Hematopoietic multipotent progenitor cell treated with erythropoietin and hydrocortisone succinate and interleukin-3 and kit ligand, for 17 days (in vitro differentiated cells): ENCODE measurements at places on chromosomes 12 and 14.
A peak's percentile ranks its signal among the peaks of the same experiment; 100 is the strongest.

- no peak for DNase-seq
Observed at GRCh38 chr14:53032161-53032803, 81.4 kb upstream of the FERMT2 start.

DNA sequence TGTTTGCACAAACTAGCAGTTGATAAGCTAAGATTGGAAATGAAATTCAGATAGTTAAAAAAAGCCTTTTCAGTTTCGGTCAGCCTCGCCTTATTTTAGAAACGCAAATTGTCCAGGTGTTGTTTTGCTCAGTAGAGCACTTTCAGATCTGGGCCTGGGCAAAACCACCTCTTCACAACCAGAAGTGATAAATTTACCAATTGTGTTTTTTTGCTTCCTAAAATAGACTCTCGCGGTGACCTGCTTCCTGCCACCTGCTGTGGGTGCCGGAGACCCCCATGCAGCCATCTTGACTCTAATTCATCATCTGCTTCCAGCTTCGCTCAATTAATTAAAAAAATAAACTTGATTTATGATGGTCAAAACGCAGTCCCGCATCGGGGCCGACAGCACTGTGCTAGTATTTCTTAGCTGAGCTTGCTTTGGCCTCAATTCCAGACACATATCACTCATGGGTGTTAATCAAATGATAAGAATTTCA, 335.6 kb downstream of the TMEM121 start:
- no peak for DNase-seq

DNA sequence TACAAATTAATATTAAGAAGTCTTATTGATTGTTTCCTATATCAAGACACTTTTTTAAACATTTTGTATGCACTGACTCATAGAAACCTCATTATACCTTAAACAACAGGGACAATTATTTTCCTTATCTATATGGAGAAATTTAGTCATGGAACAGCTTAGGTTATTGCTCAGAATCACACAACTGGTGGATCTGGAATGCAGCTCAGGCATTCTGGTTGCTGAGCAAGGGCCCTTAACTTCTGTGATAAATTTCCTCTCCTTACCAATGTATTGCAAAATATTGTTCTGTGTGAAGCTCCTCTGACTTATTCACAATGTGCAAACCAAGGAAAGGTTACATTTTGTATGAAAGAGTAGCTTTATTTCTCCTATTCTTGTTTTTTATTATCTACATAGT, 817.8 kb downstream of the LRFN5 start:
- DNase-seq: no peak

- no peak for DNase-seq
Observed at GRCh38 chr12:48980953-48981756, 3.0 kb downstream of the WNT1 start.

GRCh38 chr12:87216436-87216835, 812.8 kb downstream of the C12orf50 start:
- DNase-seq: no peak

DNA sequence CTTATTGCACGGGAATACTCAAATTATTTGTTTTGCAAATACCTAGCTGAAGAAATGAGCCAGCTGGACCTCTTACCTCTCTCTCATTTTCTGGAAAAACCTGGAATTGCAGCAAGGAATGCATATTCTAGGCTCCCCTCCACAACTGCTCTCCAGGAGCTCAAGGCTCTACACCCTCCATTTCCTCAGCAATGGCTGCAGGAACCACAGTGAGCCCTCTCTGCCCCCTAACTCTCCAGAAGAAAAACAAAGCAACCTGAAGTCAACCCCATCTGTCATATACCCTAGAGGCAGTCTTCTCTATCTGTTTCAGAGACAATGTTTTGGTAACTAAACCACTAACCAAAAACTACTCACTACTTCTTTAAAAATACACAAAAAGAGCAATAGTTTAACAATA, 221.6 kb downstream of the SLC25A21 start:
- no peak for DNase-seq

DNA sequence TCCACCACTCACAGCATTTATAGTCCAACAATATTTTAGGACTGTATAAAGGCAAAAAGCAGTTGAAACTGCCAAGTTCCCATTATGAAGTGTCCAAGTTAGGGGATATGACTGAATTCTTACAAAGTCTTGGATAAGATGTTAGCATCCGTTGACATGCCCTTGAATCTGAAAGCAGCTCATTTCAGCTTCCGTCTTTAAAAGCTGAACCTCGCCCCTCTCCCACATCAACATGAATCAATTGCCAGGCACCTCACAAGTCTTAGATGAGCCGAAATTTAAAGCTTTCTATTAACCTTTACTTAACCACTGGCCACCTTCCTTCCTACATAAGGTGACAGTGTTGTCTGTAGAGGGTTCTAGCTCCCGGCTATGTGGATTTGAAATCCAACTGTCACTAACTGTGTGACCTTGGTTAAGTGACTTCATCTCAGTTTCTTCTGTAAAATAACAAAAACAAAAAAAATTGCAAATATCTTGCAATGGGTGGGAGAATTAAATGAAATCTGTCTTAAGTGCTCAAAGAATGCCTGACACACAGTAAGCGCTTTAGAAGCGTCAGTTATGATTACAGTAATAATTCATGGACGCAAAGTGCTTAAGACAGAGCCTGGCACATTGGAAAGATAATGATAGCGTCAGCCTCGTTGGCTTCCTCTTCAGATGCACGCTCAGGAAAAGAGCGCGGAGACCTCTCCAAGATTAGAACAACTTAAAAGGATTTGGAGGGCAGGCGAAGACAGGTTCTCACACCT, 1.2 kb downstream of the PPP1CC start:
- DNase-seq: peak; percentile 55
